Right cardiac atrium (tissue), 5 donors: ENCODE measurements at places on chromosomes 1 and 21.

DNA sequence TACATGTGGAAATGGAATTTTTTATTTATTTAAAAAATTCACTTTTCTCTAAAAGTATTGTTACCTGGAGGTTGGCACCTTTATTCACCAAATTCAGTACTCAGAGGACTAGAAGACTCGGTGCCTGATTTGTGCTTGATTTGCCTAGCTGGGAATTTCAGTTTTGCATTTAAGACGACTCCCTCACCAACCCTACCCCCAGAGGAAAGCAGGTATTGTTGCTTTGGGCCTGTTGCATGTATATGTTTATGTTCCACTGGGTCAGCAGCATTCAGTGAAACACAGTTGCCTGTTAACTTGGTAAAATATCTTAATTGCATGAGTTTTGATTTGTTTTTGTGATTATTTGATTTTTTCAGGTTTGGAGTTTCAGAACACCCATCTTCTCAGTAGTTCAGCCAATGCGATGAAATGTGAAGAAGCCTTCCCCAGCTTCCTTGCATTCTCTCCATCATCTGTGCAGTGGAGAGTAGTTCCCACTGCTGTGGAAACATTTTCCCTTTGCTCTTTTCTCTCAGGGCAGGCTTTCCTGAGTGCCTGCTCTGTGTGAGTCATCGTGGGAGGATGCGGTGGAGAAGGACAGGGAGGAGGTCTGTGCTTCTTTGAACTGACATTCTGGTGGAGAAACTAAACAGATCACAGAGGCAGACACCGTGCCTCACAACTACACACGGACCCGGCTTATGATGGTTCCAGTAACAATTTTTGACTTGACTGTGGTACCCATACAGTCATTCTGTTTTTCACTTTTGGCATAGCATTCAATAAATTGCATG is 6.4 kb downstream of the ADARB1 start:
- no peak for DNase-seq

DNA sequence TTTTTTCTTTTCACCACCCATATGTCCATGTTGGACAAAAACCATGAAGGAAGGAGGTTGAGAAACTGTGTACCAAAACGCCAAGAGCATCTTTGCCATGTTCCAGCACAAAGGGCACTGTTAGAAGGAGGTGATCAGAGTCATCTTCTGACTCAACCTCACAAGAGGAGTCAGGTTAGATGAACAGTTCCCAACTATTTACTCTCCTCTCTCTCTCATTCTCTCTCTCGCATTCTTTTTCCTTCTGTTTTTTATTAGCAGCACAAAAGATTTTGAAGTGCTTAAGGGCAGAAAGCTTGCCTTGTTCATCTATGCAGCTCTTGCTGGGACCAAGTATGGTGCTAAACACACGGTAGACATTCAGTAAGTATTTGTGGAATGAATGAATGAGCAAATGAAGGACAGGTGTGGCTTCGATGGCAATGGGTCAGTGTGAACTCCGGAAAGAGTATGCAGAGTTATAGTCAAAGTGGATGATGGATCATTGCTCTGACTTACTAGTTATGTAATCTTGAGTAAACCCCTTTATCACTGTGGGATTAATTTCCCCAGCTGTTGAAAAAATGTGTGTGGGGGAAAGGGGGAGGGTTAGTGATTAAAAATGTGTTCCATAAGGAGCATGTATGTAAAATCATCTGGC is 33.9 kb downstream of the DDR2 start:
- DNase-seq = no peak

GRCh38 chr1:85088408-85088784 is 40.1 kb upstream of the MCOLN3 start:
- no peak for DNase-seq

DNA sequence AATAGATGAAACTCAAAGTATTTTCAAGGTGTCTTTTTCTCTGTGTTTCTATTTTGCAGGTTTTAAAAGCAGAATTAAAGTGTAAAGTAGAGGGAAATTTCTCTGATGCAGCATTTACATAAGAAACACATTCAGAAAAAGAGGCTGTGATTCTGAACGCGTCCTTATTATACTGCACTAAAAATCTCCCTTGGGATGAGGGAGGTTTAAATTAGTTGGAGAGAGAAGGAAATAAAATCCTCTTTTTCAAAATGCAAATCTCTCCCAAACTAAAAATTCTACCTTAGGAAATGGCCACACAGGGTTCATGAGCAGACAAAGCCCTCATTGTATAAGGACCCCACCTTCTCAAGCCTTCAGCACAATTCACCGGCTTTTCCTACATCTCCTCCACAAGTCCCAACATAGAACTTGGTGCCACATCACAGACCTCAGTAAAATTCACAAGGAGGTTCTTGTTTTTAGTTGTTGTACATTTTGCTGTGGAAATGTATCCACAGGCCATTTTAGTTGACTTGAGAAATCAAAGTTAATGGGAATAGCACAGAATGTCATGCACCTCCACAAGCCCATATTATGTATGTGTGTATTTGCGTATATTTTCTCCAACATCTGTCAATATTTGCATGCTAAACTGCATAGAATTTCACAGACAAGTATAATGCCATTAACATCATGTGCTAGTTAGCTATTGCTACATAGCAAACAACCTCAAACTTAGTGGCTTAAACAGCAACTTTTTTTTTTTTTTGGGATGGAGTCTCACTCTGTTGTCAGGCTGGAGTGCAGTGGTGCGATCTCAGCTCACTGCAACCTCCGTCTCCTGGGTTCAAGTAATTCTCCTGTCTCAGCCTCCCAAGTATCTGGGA is 59.8 kb downstream of the MAB21L3 start:
- no peak for DNase-seq

DNA sequence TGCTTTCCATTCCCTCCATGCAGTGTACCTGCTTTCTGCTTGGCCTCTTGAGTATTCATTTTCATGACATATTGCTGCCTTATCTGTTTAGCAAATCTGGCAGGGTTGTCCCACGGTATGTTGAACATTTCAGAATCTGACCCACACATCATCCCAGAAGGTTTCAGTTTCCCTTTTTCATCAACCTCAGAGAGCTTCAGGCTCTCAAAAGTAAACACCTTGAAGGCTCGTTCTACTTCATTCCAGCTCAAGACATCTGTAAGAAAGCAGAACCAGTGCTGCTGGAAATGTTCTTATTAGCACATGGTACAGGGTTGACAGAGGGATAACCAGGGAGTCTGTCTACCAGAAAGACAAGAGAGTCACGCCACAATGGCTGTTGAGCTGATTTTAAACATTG is 103.6 kb downstream of the SPAG17 start:
- DNase-seq = no peak

GRCh38 chr1:107276247-107276646 is 135.4 kb downstream of the NTNG1 start:
- no peak for DNase-seq

DNA sequence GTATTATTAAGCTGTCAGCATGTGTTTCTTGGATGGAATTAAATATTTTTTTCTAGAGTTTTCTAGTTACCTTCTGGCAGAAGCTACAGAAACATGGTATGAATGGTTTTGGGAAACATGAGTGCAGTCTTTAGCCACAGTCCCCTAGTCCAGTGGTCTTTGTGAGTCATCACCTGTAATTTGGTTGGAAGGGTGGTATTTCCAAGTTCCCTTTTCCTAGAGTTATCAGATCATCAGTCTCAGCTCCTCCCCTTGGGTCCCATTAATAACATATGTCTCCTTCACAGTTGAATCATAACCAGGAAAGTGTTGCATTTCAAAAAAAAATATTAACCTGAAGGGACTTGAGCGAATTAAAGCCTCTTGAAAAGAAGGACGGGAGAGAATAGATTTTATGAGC is 27.0 kb downstream of the ELAVL4 start:
- DNase-seq = no peak

GRCh38 chr1:47843781-47844557 is 153.2 kb downstream of the TRABD2B start:
- DNase-seq = no peak
